Stimulated activated CD8-positive, alpha-beta memory T cell treated with anti-CD3 and anti-CD28 coated beads, Interleukin-7, amount 100 ng/mL, for 1 hour (primary cell): ENCODE measurements at places on chromosomes 16 and 17.

- no peak for DNase-seq
Measured at GRCh38 chr17:67868176-67868575, 42.9 kb downstream of the BPTF start.

- DNase-seq, result no peak
Measured at GRCh38 chr16:5845046-5845445, 747.5 kb upstream of the EEF2KMT start.

GRCh38 chr17:64240261-64240740 is 22.8 kb downstream of the TEX2 start:
- no peak for DNase-seq

DNA sequence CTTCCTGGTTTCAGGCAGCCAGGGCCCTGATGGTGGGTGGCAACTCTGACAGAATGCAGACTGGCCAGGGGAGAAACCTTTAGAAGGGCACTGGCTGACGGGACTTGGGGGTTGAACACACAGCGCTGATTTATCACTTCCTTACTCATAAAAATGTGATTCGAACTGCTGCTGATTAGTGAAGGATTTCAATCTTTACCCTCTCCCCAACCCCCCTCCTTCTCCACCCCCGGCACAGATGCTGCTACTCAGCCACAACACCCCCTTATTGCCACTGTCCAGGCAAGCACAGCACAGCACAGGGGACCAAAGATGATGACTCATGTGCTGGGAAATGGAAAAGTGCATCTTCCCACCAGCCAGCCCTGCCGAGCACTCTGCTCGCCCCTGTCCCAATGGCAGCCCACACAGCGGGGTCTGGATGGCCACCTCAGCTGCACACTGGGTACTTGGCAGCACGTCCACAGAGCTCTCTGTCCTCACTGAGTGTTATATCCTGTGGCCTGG is 70.1 kb downstream of the SMG6 start:
- DNase-seq, result no peak

DNA sequence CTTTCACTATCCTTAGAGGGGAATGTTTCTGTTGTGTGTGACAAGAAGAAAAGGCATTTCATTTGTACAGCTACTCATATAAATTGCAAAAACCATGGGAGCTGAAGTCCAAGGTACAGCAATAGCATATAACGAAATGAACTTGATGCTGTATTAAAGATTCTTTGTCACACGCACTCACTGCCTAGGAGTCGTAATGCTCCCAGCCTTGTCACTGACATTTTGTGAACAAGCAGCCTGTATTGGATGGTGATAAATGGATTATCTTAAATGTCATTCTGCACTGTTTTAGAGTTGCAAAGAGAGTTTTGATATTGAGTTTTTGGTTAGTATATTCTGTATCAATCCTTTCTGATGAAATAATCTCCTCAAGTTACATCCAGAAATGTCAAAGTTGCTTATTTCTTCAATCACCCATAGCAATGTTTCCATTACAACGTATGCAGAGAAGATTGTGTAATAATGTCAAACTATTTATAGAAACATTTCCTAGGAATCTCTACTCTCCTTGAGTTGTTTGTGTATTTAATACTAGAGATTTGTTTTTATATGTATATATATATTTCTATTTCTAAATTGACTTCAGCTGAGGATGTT is 270.6 kb downstream of the FTO start:
- no peak for DNase-seq

DNA sequence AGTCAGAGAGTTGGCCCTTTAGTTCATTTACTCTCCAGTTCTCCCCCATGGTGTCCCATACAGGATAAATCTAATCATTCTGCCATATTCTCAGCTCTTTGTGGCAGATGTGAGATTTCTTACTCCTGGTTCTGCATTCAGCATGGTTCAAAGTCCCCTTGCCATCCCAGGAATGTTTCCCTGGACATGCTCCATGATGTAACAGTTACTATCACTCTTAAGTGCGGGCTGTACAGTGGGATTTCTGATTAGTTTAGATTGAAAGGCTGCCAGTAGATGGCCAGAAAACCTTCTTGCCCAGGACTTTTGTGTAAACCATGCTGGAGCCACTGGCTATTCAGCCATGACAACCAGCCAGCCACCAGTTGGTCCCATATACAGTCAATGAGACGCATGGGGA is 10.4 kb downstream of the KRT37 start:
- no peak for DNase-seq

- DNase-seq, result no peak
Measured at GRCh38 chr17:6186998-6187397, 116.8 kb downstream of the WSCD1 start.

DNA sequence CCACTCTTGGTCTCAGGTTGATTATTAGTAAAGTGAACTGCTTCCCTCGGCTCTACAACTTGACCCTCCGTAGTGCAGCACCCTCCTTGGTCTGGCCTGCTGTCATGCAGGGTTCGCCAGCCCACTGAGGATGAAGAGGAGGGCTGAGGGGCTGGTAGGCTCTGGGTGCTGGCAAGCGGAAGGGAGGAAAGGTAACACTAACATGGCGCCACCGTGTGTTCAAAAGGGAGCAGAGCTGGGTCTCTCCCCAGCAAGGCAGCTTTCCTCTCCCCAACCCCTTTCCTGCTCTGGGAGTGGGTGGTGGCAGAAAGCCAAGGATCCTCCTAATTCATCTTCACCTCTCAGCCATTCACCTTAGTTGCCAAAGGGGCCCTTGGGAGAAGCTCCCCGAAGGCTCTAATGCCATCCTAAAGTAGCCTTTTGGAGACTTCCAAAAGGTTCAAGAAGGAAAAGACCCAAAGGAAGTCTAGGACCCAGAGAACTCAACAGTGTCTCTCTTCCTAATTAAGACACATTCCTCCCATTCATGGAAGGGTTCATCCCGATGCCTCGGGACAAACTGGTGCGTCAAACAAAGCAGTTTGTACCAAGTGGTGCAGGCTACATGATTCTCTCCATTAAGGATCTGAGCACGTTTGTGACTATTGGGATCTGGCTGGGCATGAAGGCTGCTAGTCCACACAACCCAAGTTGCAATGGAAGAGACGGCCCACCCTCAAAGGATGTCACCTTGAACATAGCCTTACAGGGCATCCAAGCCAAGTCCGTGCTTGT is 90.8 kb upstream of the TOB1 start:
- DNase-seq, result peak; percentile 44

DNA sequence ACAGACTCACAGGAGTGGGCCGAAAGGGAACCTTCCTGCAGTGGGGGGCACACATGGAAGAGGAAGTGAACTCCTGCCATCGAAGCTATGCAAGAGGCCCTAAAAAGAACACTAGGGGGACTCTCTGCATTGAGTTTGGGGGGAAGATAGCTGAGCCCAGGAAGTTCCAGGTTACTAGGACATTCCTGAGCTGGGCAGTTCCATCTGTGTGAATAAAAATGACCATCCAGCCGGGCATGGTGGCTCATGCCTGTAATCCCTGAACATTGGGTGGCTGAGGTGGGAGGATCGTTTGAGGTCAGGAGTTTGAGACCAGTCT is 211.8 kb downstream of the ZNF423 start:
- DNase-seq, result no peak

DNA sequence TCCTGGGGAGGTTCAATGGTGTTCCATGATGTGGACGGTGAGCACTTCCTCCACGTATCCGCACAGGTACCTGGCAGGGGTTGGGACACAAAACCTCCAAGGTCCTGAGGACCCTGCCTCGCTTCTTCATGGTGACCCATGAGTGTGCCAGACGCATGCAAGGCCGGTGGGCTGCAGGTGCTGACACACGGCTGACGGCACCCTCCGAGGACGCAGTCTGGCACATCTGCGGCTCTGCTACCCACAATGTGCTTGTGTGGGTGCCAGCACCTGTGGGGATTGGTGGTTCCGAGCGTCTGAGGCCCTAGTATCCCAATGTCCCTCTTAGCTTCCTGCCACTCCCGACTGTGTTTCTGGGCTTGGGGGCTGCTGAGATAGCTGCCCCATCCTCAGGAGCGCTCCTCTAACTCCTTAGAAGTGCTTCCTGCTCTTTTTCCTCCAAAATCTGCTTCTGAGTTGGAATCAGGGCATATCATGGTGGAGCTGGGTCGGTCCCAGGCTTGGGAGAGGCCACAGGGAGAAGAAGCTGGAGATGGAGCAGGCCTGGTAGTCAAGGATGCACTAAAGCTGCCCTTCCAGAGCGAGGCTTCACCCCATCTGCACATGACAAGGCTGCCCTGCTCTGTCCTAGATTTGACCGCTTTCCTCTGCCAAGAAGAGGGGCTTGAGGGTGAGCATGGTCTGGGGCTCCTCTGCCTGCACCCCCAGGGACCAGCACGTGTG is 1.6 kb downstream of the CYGB start:
- no peak for DNase-seq

DNA sequence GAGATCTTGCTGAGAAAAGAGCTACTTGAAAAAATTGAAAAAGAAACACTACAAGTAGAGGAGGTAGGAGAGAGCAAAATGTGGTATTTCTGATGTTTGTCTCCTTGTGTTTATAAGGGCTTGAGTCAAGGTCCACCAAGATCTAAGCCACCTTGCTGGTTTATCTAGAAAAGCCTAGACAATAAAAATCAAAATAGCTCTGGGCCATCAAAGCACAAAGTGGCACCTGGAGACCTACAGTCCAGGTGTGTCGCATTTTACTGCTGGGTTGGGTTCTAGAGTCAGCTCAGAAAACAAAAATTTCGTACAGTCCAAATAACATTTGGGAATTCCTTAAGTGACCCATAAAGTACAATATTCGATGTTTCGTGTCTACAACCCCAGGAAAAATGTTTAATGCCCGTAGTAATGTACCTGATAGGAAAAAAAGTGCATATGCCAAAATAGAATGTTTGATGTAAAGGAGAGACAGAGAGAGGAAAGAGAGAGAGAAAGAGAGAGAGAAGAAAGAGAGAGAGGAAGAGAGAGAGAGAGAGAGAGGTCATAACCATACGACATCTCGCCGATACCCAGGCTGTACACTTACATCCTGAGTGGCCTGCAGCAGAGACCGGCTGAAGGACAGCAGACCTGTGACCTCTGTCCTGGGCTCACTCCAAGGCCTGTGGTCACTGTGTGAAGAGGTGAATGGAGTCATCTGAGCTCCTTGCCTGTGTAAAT is 27.1 kb downstream of the PRSS54 start:
- no peak for DNase-seq

- no peak for DNase-seq
Measured at GRCh38 chr16:69012906-69013305, 92.5 kb upstream of the HAS3 start.

DNA sequence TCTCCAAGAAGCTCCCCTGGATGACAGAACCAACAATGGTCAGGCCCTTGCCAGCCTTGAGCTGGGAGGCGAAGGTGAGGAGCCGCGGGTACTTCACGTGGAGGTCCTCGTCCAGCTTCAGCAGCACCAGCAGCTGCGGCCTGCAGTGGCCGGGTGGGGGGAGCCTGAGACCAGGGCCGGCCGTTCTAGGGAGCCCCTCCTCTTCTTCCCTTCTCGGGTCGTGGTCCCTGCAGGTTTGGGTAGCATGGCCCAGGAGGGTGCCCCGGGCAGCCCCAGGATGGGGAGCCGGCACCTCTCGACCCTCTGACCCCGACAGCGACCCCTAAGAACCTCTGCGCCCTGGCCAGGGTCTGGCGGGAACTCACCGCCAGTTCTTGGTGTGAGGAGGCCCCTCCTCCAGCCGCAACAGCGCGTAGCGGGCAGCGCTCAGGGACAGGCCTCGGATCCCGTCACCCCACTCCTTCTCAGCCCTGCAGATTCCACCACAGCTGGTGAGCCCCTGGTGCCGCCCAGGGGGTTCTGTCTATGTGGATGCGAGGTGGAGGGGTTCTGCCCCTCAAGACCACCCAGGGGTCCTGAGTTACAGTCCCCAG is 3.1 kb upstream of the LCAT start:
- no peak for DNase-seq

DNA sequence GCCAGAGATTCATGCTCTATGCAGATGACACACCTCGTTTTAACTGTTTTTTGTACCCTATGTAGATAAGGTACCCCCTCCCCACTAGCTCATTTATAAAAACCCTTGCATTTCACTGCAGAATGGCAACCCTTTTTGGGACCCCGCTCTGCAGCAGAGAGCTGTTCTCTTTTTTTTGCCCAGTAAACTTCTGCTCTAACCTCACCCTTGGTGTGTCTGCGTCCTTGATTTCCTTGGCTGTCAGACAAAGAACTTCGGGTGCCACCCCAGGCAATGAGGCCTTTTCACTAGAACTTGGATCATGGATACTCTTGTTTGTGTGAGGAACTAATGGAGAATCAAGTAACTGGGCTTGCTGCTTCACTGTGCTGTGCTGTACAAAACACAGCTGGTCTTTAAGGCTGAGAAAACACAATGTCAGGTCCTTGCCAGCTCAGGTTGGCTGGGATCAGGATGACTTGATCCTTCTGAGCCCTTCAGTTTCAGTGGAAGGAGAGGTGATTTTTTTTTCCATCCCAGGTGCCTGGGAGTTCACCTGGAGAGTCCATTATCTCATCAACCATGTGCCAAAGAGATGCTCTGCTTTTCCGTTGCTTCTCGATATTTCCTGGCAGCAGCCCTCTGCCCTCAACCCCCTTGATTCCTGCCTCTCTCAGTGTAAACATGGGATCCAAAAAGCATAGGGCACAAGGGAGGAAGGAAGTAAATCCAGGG is 133.2 kb upstream of the FAM20A start:
- DNase-seq, result no peak
